ENCODE measurements at places on chromosomes 1 and 21.
A peak's percentile ranks its signal among the peaks of the same experiment; 100 is the strongest.

GRCh38 chr1:92961131-92961895 is at the start of gene DIPK1A:
DIPK1A (minus strand) TSS chr1:92961462; CDS start chr1:92961429, 33 bp downstream.
- DNase-seq = peak; percentile 78

- DNase-seq = no peak
Observed at GRCh38 chr1:11790880-11791715, 14.7 kb downstream of the MTHFR start.

DNA sequence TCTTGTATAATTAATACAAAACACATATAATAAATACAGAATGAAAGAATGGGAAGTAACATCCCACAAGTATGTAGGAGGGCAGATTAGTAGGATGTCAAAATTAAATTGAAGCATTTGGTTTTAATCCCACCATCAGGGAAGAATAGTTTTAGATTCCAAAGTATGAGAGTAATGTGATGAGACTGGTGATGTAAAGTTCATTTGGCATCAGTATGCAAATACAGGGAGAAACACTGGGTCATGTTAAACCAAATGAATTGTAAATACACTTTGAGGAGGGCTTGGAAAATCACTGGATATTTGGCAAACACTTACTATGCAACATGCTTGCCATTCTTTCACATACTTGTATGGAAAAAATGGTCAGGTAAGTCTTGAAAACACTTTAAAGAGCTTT is 358.8 kb downstream of the DPYD start:
- DNase-seq = no peak

- no peak for DNase-seq
Observed at GRCh38 chr1:10444248-10444647, 5.6 kb upstream of the CORT start.

DNA sequence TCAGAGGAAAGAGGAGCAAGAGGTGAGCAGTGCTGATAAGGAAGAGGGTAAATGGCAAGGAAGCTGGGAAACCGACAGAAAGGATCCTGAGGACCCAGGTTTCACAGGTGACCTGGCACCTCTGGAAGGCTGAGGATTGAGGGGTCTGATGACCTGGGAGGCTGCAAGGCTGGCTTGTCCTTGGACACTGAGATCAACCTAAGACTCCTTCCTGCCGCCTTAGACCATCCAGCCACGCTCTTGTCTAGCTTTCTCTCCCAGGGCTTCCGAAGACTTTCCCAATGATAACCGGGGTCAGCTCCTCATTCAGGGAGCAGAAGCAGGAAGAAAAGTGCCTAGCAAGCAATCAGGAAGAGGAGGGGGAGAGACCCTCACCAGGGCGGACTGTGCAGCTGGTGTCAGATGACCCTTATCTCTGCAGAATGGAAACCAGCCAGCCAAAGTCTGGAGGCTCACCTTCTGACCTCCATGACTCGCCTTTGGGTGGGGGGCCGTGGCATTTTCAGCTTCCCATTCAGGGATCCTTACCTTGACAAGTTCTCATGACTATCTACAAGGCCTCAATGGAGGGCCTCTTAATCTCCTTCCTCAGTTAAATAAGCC is 77.7 kb downstream of the CAPZB start:
- DNase-seq = no peak

DNA sequence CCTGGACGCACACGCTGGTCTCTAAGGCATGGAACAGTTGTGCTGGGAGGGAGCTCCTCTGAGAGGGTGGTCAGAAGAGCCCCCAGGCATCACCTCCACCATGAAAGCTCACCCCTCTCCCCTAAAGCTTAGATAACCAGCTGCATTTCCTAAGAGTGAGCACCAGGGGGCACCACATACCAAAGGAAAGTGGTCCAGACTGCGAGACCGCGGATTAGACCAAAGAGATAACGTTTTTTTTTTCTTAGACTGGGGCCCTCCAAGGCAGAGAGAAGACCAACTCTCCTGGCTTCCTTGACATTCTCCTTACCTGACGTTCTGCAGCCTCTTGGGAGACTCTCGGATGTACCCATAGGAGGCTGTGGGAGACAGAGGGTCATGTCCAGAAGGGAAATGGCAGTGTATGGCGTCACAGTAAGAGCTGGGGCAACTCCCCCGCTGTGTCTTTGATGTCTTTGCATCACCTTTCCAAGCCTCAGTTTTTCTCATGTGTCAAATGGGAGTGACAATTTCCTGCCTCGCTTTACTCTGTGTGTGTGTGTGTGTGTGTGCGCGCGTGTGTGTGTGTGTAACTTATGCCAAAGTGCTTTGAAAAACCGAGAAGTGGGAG is 12.3 kb upstream of the IFNLR1 start:
- DNase-seq = no peak

DNA sequence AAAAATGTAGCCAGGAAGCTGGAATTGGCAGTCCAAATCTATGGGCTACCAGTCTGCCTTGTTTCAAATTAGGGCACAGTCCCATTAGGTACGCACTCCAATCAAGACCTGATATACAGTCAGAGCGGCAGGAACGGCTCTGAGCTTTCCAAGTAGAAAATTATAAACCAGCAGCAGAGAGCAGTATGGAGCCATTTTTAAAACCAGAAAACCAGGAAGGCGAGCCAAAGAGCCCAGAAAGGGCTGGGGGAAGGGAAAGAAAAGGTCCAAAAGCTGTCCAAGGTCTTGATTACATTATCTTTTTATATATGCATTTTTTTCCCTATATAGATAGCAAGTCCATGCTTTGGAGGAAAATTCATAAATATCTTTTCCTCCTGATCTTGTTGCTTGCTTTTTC is 719.0 kb downstream of the RWDD3 start:
- DNase-seq = peak; percentile 31

DNA sequence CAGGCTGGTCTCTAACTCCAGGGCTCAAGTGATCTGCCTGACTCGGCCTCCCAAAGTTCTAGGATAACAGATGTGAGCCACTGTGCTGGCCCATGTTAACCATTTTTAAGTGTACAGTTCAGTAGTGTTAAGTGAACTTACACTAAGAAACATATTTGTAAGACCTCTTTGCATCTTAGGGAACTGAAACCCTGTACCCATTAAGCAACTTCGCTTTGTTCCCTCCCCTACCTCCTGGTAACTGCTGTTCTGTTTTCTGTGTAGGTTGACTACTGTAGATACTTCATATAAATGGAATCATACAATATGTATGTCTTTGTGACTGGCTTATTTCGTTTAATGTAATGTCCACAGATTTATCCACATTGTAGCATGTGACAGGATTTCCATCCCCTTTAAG is 11.0 kb downstream of the NUDC start:
- DNase-seq = no peak

DNA sequence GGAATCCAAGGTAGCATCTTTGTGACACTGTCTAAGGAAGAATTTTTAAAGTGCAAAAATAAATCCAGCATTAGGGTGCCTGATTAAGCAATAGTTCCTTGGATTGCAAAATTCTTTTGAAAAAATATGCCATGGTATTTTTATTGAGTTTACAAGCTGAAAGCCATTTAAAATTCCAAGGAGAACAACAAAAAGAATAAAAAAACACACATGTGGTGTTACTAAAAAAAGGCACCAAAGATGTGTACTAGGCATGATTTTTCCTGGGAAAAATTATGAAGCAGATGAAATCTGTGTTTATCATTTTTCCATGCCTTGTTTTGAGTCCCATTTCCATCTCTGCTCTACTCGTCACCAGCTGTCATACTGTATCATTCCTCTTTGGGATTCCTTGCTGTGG is 157.0 kb upstream of the ZNHIT6 start:
- DNase-seq = no peak

- no peak for DNase-seq
Observed at GRCh38 chr1:111878649-111879048, 110.8 kb downstream of the KCND3 start.

- DNase-seq = no peak
Observed at GRCh38 chr1:56188221-56188620, 391.1 kb downstream of the PLPP3 start.

- DNase-seq = no peak
Observed at GRCh38 chr1:153929426-153929825, 6.7 kb upstream of the GATAD2B start.

DNA sequence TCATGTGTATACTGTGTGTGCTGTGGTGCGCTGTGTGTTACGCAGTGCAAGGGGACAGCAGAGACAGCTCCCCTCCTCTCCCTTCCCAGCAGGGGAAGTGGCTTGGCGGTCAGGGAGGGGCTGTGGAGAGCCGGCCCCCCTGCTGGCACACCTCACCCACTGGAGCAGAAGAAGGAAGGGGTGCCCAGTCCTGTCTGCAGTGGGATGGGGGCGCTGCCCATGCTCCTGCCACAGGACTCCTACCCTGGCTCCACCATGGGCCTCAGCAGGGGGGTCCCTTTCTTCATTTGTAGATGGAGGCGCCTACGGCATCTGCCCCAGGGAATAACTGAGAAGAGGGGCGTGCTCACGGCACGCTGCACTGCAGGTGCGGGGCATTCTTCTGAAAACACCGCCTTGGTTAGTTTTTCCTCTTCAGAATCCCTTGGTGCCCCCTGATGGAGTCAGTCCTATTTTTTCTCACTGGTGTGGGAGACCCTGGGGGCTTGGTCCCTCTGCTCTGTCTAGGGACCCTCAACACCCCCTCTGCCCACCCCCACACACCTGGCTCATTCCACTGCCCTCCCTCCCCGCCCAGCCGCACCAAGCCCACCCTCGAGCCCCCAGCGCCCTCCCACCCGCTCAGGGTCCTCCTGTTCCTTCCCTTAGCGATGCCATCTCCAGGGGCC is 13.8 kb upstream of the LDLRAP1 start:
- no peak for DNase-seq

GRCh38 chr1:10775763-10776162 is 20.7 kb downstream of the CASZ1 start:
- DNase-seq = no peak

DNA sequence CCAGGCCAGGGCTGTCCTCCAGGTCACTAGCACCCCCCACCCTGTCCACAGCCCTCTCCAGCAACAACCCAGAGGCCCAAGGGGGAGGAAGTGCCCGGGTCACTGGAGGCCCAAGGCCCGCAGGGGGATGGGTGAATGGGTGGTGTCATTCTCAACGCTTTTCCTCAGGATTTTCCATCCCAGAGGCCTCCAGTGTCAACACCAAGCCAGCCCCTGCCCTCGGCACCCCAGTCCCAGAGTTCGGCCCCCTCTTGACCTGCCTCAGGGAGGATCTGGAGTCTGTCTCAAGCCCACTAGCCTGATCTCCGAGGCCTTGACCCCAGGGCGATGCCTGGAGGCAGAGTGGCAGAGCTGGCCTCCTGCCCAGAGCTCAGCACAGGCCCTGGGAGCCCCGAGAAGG is 5.1 kb downstream of the TMEM82 start:
- DNase-seq = no peak

GRCh38 chr21:15514073-15514946 is 215.5 kb upstream of the USP25 start:
- no peak for DNase-seq

DNA sequence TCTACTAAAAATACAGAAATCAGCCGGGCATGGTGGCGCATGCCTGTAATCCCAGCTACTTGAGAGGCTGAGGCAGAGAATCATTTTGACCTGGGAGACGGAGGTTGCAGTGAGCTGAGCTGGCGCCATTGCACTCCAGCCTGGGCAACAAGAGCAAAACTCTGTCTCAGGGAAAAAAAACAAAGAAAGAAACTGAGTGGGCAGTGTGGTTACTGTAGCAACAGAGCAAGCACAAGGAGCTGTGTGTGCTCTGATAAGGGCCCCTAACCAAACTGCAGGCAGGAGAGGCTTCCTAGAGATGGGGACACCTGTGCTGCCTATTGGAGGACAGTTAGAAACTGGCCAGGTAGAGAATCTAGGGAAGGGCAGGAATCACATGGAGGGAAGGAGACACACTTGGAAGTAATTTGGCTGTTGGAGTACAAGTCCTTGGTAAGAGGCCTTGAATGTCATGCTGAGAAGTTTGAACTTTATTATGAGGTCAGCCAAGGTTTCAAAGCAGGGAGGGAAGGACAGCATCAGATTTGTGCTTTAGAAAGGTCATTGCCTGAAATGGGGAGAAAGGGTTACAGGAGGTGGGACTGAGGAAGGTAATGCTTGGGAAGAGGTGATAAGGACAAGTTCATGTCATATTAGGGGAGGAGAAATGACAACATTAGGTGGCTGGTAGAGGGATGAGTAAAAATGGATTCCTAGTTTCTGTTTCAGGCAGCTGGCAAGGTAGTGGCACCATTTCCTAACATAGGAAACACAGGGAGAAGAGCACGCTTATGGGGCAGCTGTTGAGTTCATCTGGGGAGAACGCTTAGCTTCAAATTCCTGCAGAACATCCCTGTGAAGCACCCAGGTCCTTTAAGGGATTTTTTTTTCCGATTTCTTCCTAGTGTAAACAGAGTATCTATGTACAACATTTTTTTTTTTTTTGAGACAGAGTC is 69.2 kb upstream of the ARTN start:
- DNase-seq = no peak

DNA sequence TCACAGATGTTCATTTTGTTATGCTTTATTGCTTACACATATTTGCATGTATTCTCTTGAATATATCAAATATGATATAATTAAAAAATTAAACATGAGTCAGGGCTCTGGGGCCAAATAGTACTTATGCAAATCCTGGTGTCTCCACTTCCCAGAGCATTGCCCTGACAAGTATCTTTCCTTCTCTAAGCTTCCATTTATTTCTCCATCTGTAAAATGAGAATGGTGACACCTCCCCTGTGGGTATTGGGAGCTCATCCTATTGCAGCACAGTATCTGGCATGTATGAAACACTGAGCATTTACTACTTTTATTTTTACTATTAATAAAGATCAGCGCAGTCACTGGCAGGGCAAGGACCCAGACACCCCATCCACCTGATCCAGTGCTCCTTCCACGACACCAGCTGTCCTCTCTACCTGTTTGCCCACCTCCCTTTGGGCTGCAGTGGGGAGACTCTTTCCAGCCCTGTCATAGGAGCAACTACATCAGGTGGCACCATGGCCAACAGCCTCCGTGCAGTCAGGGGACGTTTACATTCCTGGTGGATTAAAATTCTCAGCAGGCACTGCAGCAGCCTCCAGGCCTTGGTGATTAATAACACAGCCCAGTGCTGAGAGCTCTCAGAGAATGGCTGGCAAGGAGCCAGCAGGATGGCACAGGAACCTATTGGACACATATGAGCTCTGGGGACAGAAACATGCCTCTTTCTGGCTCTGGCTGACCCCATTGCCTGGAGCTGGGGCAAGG is 113.0 kb downstream of the DMRTB1 start:
- peak; percentile 83 for DNase-seq

GRCh38 chr1:201745023-201745422 is 83.9 kb upstream of the IPO9 start:
- no peak for DNase-seq

GRCh38 chr1:29237852-29238619 is 1.7 kb downstream of the PTPRU start:
- no peak for DNase-seq

DNA sequence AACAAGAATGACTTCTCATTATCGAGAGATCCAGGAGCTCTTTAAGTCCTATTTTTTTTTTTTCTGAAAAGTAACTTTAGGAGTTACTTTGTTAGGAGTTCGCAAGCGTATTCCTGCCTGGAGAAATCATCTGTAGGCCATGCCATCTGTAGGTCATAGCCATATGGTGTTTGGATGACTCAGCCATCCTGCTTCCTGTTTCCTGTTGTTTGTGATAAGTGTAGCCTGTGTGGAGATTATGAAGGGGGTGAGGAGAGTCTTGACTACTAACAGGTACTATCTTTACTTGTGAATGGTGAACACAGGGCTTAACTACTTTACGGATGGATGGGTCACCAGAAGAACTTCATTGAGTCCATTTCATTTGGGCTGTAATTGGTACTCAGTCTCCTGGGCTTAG is 327.2 kb downstream of the PTPRU start:
- DNase-seq = no peak

- peak; percentile 48 for DNase-seq
Observed at GRCh38 chr1:169538998-169539871, 47.0 kb downstream of the F5 start.

All from NCI-H446 treated with DMSO at 0.1 percent for 48 hours (cell line).